D341Med (cell line): ENCODE measurements at places on chromosomes 3 and 15.

DNA sequence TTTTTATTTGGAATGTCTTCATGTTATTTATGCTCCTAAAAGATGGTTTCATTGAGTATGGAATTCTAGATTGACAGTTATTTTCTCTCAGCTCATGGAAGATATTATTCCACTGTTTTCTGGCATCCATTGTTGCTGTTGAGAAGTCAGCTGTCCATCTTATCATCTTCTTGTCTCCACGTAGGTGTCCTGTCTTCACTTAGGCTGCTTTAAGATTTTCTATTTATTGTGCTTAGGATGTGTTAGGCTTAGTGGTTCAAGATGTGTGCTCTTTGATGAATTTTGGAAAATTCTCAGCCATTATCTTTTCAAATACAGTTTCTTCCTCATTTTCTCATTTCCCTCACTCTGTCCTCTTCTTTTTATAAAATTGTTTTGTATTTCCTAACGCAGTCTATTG, 52.0 kb downstream of the SNRK start:
- DNase-seq = no peak

DNA sequence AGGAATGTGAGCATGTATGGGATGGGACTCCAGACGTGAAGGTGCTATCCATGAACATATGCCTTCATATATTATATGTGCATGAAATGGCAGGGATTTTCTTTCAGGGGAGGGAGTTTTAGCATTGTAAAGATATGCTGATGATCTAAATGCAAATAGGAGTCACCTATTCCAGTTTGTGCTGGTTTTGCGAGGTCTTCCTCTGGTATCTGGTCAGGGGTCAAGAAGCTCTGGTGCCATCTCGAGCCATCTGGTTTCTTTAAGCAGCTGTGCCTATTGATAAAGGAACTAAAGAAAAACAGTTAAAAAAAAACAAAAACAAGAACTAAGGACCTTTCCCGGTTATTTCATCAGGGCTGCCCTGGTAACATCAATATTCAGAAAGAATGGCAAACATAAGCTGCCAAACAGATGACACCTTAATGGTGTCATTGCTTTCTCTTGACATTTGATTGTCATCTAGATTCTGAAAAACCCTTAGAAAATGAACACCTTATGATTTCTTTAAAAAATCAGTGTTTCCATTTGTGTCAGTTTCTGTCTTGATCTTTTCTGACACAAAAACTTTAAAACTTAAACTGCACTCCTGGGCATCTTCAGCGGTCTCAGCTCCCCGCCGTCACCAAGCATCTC, 22.7 kb downstream of the APH1B start:
- DNase-seq = no peak

DNA sequence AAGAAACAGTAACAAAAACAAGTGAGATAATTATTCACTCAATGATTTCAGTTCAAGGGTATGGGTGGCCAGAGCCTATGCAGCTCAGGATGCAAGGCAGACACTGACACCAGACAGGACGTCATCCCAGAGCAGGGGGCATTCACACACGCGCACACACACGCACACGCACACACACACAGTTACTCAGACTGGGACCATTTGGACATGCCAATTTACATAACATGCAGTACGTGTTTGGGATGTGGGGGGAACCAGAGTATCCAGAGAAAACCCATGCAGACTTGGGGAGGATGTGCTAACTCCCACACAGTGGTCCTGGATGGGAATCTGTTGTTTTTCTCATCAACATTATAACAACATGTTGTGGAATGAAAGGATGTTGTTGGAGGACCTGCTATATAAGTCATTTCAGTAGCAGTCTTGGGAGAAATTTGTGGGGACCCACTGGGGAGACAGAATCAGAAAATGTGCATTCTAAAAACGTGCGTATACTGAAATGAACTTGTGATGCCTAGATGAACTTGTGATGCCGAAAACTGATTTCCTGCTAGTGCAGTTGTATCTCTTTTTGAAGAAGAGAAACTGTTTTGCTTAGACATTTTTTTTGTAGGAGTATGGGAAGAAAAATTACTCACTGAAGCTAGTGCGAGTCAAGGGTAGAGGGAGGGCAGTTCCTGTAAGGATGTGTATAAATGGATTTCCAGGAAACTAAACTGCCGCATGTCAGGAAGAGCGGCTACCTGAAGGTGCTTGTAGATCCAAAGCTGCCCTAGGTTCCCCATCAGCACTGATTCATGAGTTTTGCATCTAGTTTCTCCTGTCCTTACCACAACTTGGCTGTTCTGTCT, 25.2 kb downstream of the CD200 start:
- DNase-seq = no peak

DNA sequence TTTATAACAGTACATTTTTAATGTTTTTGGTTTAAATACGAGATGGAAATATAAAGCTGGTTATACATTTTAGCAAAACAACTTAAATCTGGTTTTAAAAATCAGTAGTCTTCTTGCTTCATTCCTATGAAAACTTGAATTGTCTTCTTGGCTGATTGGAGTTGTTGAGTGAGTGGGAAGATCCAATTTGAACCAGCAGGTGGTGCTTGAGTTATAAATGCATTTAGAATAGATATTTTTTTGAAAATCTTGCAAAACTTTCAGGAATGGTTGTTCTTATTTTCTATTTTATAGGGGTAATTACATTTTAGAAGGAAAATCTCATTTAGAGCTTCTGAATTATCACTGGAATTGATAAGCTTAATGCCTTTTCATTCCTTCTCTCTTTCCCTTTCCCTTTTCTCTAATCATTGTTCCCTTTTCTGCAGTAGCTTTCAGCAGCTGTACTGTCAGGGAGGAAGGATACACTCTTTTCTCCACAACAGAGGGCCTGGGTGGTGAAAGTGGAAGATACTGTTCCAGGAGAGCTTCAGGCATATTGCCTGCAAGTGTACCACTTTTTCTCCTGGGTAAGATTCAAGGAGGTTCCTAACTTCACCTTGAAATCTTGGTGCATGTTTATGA, 335.6 kb downstream of the NLGN1 start:
- DNase-seq = peak; percentile 17

GRCh38 chr3:65751123-65751700, 287.5 kb downstream of the MAGI1 start:
- DNase-seq = peak; percentile 71

DNA sequence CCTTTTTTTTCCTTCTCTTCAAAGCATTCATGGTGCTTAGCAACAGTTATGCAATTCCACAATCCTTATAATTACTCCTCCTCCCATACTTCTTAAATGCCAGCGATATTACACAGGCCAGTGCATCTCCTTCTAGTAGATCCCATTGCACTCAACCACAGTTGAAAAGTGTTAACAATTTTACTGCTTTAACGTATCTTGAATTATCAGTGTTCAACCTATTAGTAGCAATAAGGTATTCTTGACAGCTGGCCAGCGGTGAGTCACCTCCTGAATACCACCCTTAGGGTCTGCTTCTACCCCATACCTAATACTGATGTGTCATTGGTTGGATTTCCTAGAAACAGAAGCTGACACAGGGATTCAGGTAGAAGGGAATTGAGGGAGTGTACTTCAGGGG, 24.0 kb upstream of the TEX9 start:
- no peak for DNase-seq

- DNase-seq = no peak
Observed at GRCh38 chr3:135997554-135998320, 32.2 kb downstream of the PPP2R3A start.

DNA sequence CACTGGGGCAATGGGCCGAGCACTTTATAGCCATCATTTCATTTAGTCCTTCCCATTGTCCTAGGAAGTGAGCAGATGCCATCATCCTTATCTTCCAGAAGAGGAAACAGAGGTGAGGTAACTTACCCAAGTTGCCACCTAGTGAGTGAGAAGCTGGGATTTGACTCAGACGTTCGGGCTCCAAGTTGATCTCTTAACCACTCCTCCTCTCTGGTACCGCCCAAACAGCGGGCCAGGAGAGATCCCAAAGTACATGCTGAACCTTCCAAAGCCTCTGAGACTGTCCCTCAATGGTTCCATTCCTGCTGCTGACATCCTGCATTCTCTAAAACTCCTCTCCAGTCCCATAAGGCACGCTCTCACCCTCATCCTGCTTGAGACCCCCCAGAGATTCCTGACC, 56.2 kb downstream of the EXOG start:
- no peak for DNase-seq

DNA sequence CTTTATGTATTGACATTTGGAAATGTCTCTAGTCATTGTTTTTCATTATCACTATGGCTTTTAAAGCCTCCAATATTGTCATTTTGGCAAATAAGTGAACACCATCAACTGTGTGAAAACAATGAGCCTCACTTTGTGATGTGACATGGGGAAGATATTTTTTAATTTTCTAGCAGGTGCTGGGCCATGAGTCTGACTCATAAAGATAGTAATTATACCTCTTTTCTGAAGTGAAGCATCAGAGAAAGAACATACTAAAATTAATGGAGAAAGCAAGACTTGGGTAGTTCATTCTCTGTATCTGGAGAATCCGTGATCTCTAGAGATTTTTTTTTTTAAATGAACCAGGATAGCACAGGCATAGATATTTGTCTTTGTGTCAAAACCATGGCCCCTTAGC, 100.8 kb downstream of the CCNL1 start:
- no peak for DNase-seq

- DNase-seq = no peak
Observed at GRCh38 chr15:89138999-89139612, 50.9 kb downstream of the ABHD2 start.

DNA sequence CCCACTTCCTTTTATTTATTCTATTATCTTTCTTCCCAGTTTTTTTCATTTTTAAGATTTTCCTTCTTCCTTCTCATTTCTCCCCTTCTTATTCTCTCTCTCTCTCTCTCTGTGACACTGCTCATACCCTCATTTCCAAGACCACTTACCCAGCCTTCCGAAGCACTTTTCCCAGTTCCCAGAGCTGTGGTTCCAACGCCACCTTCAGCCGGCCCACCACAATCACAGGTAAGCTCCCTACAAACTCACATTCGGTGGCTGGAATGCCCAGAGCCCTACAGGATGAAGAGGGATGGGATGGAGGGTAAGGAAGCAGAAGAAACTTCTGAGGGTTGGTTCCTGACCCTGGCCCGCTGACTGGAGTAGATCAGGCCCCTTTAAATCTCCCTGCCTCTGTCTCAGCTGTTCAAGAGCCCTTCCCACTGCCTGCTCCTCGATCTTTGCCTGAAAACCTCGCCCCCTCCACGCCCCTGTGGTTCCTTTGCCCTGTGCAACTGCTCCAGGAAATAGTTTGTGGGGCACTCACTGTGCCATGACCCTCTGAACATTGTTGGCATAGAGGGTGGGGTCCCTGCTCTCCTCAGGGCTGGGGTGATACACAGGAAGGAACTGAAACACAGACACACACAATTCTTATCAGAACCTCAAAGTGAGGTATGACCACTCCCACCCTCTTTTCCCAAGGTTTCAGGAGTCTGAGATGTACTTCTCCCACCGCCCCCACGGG, 4.8 kb downstream of the LPCAT4 start:
- DNase-seq = no peak

- DNase-seq = no peak
Observed at GRCh38 chr3:18652781-18653180, 227.6 kb upstream of the SATB1 start.

GRCh38 chr15:34886134-34886533, 83.4 kb downstream of the AQR start:
- DNase-seq = no peak

DNA sequence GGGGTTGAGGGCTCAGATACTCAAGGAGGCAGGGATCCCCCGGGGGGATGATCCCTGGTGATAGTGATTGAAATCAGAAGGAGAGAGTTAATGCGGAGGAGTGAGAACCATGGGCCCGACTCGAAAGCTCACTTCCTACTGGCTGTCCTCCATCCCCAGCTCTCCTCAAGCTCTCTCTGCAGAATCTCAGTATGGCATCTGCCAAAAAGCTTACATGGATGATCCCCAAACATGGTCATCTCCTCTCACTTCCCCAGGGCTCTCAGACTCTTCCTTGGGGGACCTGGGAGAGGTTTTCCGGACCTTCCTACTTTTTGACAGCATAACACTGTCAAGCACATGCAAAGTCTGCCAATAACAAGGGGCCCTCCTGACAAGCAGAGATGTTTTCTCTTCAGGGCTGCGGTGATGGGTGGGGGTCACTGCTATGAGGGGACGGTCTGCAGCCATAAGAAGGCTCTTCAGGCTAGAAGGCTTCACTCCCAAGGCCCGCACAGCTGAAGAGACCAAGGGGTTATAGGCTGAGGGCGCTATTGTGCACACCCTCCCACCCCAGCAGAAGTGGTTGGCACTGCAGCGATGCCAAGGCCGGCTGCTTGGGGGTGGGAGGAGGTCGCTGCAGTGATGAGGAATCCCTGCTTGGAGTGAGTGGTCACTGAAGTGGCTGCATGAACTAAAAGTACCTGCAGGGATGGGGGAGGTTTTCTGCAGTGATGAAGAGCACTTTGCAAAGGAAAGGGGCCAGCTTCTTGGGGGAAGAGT, 828 bp upstream of the VWA5B2 start:
- no peak for DNase-seq

GRCh38 chr15:44811337-44811736, 75.0 kb downstream of the TRIM69 start:
- DNase-seq = no peak

DNA sequence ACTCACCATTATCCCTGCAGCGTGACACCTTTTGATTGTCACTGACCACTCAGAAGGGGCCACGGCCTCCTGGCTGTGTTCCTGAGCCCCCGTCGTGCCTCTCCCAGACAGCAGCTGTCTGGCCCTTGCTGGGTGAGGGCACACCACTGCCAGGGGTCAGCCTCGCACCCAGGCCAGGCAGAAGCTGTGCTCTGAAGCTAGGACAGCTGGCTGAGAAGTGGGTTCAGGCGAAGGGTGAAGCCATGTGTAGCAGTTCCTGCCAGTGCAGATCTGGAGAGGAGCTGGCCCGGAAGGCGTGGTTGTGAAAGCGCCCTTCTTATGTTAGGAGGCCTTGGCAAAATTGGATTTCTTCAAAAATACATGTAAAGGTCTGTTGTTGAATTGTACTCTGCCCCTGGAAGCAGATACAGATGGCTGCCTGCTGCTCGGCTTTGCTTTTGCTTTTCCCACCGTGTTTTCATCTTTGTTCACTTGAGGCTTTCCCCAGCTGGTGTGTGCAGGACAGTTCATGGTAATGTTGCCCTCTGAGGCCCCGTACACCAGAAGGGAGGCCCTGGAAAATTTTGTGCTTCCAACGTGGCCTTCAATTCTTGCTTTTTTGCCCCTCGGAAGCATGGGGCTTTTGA, 49.1 kb downstream of the KLHL25 start:
- peak; percentile 9 for DNase-seq

DNA sequence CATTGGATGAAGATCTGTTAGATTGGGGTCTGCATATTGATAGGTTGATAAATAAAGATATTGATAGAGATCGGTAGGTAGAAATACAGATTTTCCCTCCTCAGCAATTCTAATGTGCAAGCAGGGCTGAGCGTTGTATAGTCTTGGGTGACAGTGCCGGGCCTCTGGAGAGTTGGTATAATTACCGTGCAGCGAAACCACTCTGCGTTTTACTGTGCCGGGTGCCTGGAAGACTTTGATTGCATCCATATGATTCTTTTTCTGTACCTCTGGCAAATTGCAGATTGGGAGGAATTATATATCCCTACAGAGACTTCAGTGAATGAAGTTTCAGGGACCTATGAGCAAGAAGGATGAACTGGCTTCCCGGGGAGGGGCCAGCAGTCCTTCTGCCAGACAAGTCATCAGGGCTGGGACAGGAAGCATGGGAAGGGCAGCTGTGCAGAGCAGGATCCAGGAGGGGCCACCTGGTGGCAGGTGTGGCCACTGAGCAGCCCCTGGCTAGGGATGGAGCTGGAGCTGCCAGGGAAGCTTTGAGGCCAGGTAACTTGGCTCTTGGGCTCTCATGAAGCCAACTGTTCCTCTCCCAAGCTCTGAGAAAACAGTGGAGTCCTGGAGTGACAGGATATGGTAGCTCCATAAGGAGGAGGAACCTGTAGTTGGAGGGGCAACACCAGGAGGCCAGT, 132.5 kb downstream of the APBA2 start:
- no peak for DNase-seq

GRCh38 chr3:197593046-197593380, 37.2 kb upstream of the BDH1 start:
- DNase-seq = no peak
